ENCODE measurements at places on chromosomes 4 and X.

GRCh38 chr4:25861951-25862410 lies 807 bp downstream of the SEL1L3 start:
- DNase-seq: peak; percentile 50

GRCh38 chr4:6710996-6711395 lies 1.3 kb upstream of the MRFAP1L1 start:
- DNase-seq: no peak

DNA sequence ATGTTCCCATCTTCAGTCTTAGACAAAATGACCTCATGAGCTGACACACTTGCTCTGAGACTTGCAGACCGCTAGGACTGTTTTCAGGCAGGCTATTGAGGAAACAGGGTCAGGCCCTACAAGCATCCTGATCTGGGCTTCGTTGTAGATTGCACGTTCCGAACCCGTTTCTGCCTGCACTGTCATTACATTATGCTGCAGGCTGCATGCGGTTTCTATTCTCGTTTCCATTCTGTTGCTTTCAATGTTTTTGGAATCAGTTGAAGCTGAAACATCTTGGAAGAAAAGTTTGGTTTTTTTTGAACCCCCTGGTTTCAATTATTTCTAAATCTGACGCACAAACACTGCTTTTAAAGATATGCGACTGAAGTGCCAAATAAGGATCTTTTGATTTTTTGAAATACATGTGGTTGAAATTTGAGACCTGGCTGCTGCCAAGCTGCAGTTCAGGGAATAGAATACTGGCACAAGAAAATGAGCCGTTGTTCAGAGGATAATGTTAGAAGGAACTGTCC lies 716.1 kb upstream of the INTU start:
- no peak for DNase-seq

DNA sequence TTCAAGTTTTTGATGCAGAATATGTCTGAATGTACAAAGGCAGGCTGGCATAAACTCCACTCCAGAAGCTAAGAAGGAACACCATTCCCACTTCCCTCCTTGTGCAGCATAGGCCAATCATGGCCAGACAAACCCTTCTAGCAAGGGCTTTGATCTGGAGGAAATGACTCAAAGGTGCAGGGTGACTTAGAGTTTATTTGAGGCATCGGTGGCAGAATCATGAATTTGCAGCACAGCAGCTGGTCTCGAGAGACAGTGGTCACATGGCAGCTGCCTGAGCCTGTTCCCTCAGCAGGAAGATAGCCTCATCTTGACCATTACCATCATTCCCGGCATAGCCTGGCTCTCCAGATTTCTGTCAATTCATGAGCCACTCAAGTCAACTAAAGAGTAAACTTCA lies 154.5 kb downstream of the ATP10D start:
- DNase-seq: no peak

DNA sequence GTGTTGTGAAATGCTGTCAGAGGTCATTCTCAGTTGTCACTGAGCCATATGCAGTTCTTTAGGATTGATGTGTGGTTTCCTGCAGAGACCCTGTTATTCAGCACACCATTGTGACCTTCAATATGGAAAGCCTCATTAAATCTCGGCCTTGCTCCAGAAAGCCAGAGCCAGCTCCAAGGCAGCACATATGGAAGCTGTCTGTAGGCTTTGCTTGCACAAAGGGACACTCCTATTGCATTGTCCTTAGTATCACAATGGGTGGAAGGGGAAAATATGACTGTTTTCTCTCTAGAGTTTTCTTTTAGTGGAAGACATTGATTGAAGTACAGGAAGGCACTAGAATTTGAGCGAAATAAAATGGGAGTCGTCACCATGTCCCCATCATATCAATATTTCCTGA lies 179.0 kb downstream of the CEP135 start:
- no peak for DNase-seq

DNA sequence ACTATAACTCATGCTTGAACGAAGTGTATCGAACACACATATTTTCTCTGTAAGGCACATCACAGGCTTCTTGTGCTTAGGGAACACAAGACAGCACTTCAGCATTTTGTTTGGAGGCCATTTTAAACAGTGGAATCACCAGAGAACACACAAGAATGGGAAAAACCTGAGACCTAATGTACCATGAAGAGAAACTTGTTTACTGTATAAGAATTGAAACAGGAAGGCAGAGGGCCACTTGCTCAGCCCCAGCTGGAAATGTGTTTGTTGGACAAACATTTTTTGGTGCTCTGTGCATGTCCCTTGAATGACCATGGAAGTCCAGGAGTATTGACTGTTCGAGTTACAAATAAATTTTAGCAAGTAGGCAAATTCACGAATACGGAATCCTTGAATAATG lies 47.5 kb downstream of the RAPGEF2 start:
- no peak for DNase-seq

DNA sequence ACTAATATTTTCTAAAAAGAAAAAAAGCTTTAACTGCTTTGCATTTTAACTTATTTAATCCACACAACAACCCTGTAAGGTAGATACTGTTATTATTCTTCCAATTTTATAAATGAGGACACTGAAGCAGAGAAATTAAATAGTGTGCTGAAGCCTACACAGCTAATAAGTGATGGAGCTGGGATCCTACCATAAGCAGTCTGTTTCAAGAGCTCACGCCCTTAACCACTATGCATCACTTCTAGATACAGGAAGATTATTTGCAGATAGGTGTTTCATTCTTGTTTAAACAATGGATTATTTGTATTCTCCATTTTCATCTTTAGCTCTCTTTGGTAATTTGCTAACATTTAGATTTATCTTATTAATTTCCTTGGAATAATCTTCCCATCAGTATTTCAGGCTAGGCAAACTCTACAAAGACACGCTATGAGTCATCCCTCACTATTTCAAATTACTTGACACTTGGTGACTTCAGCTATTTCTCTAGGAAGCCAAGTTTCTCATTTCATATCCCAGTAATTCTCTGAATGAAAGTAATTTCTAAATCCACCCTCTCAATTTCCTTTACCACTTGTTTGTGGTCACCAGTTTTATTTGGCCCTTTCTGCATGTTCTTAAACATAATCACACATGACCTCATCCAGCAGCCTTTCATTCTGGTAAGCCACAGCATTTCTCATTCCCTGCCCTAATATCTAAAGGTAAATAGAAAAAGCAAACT lies 67.3 kb downstream of the ASB9 start:
- no peak for DNase-seq

GRCh38 chr4:174056959-174057358 lies 226.5 kb downstream of the FBXO8 start:
- DNase-seq: no peak

GRCh38 chr4:10028910-10029309 lies 7.6 kb upstream of the SLC2A9 start:
- peak; percentile 3 for DNase-seq

DNA sequence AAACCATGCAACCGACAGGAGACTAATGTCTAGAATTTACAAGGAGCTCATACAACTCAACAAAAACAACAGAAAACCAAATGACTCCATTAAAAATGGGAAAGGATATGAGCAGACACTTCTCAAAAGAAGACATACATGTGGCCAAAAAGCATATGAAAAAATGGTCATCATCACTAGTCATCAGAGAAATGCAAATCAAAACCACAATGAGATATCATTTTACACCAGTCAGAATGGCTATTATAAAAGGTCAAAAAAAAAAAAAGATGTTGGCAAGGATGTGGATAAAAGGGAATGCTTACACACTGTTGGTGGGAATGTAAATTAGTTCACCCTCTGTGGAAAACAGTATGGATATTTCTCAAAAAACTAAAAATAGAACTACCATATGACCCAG lies 50.5 kb upstream of the CHRDL1 start:
- no peak for DNase-seq

GRCh38 chr4:168852387-168852786 lies 157.7 kb downstream of the CBR4 start:
- DNase-seq: peak; percentile 44

- DNase-seq: no peak
Measured at GRCh38 chrX:151997539-151997938, 23.1 kb upstream of the GABRE start.

DNA sequence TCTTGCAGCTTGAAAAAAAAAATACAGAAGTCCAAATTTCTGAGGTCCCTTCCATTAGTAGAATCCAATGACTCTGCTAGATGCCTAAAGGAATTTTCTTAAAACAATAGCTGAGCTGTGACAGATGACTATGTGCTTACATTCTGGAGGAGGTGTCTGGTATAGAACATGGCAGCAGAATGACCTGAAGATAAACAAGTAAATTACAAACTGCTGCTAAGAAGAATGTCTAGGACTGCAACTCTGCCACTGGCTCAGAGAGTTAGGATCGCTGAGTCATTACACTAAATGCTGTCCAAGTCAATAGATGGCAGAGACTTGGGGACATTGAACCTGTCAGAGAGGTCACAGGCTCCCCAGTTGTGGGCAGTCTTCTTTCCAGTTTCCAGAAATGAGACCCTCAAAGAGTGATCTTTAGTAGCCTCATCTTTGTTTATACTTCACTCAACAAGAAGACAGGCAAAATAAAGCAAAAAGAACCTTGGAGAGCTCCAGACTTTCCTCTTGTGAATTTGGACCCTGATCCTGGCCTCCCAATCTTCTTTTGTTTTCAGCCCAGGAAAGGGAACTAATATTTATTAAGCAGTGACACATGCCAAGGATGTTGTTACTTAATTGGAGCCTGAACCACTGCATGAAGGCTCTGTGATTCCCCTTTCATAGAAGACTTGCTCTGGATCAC lies 56.4 kb upstream of the SCML1 start:
- no peak for DNase-seq

DNA sequence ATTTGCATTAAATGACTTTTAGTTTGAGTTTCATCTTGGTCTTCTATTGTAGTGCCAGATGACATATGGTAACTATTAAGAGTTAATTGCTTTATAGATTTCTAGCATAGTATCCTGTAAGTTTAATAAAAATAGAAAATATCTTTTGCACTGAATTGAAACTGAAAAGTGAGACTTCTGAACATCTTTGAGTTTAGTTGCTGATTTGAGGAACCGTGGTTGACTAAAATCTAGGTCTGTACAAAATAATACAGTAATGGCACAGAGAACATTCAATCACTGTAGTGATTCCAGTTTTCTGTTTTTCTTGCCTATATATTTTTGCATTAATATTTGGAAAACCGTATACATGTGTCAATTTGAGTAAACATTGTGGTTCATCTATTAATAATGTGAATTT lies 60.7 kb downstream of the SPATA4 start:
- no peak for DNase-seq

GRCh38 chr4:184324939-184325477 lies 107.3 kb upstream of the ENPP6 start:
- DNase-seq: no peak

GRCh38 chr4:139798456-139798855 lies 132.8 kb downstream of the MGST2 start:
- DNase-seq: no peak

GRCh38 chr4:173590697-173591096 lies 60.7 kb upstream of the HAND2 start:
- DNase-seq: no peak

DNA sequence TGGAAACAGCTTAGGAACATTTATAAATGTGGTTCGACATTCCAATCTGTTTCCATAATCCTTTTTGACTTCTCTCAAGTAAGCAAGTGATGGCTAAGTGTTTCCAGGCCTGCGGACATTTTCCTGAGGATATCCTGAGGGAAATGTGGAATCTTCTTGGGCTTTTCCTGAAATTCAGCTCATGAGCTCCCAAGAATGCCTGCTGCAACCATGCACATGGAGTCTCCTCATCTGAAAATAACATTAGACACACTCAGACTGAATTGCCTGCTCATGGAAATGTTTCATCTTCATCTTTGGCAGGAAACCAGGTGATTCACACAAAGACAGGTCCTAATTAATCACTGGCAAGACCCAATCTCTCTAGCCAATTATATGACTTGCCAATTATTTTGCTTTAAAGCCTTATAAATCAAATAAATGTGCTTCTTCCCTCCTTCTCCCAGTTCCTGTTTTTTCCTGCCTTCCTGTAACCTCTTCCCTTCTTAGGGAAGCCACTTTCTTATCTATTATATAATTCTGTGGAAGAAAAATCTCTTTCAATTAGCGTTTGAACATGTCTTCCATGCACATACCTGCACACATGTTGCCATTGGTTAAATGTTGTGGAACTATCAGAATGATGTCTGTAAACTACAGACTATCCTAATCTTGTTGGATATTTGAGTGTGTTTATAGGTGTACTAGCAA lies 104.6 kb upstream of the MXRA5 start:
- DNase-seq: no peak

GRCh38 chr4:138790706-138791340 lies 224.8 kb upstream of the NOCT start:
- DNase-seq: no peak

DNA sequence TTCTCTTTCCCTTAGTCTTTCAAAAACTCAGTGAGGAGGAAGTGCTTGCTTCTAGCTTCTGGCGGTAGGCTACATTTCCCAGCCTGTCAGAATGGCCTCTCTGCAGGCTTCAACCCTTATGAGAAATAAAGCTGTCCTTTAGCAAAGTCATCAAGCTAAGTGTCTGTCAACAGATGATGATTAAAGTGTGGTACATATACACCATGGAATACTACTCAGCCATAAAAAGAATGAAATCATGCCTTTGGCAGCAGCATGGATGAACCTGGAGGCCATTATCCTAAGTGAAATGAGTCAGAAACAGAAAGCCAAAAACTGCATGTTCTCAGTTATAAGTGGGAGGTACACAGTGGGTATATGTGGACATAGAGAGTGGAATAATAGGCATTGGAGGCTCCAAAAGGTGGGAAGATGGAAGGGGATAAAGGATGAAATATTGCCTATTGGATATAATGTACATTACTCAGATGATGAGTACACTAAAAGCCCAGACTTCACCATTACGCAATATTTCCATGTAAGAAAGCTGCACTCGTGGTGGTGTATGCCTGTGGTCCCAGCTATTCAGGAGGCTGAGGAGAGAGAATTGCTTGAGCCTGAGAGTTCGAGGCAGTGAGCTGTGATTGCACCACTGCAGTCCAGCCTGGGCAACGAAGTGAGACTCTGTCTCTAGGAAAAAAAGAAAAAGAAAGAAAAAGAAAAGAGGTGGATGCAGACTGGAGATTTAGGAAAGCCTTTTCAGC lies 7.9 kb downstream of the TRIM2 start:
- DNase-seq: no peak

DNA sequence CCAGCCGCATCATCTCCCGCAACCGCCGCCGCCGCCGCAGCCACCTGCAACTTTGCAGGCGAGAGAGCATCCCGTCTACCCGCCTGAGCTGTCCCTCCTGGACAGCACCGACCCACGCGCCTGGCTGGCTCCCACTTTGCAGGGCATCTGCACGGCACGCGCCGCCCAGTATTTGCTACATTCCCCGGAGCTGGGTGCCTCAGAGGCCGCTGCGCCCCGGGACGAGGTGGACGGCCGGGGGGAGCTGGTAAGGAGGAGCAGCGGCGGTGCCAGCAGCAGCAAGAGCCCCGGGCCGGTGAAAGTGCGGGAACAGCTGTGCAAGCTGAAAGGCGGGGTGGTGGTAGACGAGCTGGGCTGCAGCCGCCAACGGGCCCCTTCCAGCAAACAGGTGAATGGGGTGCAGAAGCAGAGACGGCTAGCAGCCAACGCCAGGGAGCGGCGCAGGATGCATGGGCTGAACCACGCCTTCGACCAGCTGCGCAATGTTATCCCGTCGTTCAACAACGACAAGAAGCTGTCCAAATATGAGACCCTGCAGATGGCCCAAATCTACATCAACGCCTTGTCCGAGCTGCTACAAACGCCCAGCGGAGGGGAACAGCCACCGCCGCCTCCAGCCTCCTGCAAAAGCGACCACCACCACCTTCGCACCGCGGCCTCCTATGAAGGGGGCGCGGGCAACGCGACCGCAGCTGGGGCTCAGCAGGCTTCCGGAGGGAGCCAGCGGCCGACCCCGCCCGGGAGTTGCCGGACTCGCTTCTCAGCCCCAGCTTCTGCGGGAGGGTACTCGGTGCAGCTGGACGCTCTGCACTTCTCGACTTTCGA lies 654 bp downstream of the ATOH1 start:
- DNase-seq: peak; percentile 30

- DNase-seq: no peak
Measured at GRCh38 chr4:123974386-123975149, 578.0 kb downstream of the SPRY1 start.
